Stimulated activated CD4-positive, alpha-beta T cell treated with anti-CD3 and anti-CD28 coated beads, Interleukin-4, amount 100 ng/mL, for 24 hours (primary cell): ENCODE measurements at places on chromosomes 16 and 17.

GRCh38 chr17:6355196-6355595 is 79.7 kb downstream of the AIPL1 start:
- no peak for DNase-seq

DNA sequence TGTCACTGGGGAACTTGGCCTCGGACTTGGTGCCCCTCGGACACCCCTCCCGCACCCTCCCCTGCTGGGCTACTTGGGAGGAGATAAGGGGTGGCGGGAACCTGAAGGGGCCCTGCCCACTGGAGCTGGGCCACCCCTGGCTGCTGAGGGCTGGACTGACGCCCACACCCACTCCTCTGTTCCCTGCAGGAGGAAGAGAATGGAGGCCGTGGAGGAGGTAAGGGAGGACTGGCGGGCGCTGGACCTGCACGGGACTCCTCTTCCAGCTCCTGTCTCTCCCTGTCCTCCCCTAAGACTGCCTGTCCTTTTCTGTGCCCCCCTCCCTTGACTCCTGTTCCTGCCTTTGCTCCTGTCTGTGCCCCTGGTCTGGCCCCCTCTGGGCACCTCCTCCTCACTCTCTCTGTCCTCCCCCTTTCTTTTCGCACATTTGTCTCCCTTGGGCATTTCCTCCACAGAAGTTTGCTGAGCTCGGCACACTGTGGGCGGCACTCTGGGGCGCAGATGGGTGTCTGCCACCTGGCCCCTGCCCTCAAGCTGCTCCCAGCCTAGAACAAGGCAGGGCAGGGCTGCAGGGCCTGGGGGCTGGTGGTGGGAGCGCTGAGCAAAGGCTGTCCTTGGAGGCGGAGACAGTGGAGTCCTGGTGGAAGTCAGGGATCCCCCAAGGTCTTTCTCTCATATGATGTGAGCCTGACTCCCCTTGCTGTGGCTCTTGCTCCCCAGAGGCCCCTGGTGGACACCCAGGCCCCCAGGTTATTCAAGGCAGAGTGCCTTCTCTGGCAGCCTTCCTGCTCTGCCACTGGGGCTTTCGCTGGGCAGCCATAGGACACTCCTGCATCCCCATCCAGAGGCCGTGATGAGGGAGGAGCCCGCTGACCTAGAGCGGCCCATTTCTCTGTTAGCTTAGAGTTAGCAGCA is 32.7 kb downstream of the ARHGAP23 start:
- DNase-seq, result no peak

DNA sequence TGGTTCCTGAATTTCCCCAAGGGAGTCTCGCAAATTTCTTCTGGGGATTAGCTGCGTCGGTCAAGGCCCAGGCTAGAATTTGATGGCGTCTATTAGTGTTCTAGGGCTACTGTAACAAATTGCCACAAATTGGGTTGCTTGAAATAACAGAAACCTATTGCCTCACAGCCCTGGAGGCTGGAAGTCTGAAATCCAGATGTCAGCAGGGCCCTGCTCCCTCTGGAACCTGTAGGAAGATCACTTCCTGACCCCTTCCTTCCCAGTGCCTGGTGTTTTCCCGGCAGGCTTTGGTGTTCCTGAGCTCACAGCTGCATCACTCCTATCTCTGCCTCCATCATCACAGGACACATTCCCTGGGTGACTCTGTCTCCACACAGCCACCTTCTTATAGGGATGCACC is 24.4 kb downstream of the DHRS7C start:
- no peak for DNase-seq

- DNase-seq, result no peak
Observed at GRCh38 chr16:78593352-78593751, 493.9 kb downstream of the WWOX start.

DNA sequence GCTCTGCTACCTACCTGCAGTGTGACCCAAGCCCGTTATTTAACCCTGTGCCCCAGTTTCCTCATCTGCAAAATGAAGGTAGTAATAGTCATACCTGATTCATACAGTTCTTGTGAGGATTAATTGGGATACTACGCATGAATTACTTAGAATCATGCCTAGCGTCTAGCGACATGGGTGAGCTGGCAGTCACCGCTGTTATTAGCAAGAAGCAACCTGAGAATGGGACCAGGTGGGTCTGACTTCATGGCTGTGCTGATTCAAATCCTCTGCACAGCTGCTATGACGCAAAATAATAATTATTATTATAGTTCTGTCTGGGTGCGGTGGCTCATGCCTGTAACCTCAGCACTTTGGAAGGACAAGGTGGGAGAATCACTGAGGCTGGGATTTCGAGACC is 7.9 kb downstream of the SOCS1 start:
- DNase-seq, result no peak

DNA sequence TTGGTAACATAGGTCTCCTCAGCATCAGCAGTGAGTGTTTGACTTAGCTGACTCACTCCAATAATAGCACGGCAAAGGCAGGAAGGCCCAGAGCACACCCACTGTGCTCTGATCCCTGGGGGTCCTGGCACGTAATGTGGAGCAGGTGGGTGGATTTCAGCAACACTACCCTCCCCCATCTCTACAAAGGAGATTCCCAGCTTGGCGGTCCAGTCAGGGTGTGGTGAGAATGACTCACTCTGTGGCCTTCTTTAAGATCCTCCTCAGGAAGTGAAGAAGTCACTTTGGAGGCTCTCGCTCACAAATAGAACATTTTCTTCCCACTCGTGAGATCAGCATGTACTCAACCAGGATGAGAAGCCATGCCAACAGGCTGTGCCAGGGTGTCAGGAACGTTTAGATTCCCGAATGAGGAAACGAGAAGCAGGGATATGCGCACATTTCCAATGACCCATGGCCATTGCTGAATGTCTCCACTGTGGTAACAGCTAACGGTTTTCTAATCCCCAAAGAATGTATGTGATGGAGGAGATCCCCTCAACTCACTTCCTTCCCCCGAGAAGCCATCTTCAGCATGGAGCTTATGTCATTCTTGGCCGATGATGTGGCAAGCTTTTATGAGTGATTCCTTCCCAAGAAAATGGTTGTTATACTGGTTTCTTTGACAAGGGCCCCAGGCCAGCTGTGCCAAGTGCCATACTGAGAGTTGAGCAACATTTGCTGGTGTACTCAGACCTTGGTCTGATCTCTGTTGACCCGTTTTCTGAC is 365.2 kb downstream of the C16orf95 start:
- no peak for DNase-seq

DNA sequence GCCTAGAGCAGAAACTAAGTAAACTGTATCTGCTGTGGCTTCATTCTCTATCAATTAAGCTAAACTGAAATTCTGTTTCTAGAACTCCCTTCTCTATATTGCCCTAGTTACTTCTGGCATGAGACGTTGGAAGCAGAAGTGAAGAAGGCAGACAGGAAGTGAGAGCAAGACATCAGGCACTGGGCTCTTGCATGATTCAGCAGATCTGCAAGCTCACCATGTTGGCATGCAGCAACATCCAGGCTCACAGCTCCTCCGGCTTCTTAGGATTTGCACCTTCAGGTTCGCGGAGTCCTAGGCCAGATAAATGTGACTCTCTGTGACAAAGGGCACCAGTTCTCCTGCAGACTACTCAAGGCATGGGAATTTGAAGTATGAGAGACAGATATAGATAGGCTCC is 148.3 kb downstream of the CDH8 start:
- no peak for DNase-seq

- no peak for DNase-seq
Observed at GRCh38 chr16:29315916-29316517, 90.5 kb downstream of the NPIPB11 start.

DNA sequence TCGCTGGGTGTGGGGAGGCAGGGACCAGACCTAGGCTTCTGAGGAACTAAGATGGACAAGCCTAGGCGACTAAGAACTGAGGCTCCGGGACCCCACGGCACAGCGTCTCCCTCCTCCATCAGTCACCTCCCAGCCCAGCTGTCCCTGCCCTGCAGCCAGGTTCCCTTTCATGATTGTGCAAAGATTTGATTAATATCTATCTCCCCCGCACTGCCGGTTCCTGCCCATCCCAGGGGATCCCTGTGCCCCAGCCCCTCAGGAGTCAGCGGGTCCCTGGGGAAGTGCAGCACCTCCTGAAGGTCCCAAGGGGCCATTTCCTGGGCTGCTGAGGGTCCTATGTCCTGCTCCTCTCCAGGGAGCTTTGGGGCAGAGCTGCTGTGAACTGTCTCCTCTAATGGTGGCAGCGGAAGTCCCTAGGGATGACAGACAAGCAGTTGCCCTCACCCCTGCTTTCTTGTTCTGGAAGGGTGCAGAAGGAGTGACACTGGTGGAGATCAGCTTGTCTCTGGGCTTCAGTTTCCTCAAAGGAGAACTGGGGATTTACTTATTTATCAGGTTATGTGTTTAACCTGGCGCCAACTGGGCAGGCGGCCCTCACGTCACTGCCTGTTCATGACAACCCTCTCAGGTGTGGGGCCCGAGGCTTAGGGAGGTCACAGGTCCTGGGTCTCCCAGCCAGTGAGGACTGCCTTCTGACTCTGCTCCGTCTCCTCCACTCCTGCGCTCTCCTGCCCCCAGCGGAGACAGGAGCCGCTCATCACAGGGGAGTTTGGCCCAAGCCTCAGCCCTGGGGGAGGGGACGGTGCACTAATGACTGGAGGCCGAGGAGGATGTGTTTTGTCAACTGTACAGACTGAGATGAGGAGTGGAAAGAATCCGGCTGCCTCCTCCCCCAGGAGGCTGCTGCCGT is 1.9 kb upstream of the C16orf74 start:
- no peak for DNase-seq

- no peak for DNase-seq
Observed at GRCh38 chr17:2064520-2064971, 9.6 kb downstream of the HIC1 start.
